ENCODE measurements at places on chromosomes 16 and 17.

- DNase-seq: no peak
- no peaks in the 10 kb centered on the region for H3K27me3 ChIP-seq
- H3K27ac ChIP-seq: no peak overlapping the region
Measured at GRCh38 chr16:87653234-87653633, 50.9 kb downstream of the JPH3 start.

- H3K27me3 ChIP-seq: no peaks in the 10 kb centered on the region
- peaks cover 15% of the 10 kb centered on the region for H3K36me3 ChIP-seq
- no peak for DNase-seq
- peaks cover 18% of the 10 kb centered on the region for H3K4me1 ChIP-seq
- no peak overlapping the region for H3K27ac ChIP-seq
Measured at GRCh38 chr17:43818966-43819365, 14.0 kb downstream of the MPP3 start.

DNA sequence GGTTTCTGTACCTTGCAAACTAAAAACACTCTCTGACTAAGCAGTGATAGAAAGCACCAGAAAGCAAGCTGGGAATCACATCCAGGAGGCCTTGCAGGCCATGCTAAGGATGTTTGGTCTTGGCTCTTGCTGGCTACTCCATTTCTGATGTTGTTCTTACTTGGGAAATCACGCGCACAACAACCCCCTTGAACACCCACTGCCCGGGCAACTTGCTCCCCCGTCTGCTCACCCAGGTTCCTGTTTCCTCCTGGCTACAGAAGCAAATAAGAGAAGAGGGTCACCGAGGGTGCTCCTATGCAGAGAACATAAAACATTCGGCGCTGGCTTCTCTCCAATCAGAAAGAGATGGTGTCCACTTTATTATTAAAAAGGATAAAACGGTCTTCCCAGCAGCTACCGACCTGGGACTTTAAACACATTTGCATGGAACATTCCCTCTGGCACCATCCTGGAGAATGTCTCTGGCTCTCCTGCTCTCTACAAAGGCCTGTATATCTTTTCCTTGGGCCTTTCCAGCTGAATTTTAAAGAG lies 271.2 kb upstream of the RPL38 start:
- no peak overlapping the region for H3K27ac ChIP-seq
- no peaks in the 10 kb centered on the region for H3K27me3 ChIP-seq
- H3K36me3 ChIP-seq: no peaks in the 10 kb centered on the region
- no peak for DNase-seq
- H3K4me3 ChIP-seq: no peak overlapping the region
- no peaks in the 10 kb centered on the region for H3K4me1 ChIP-seq

GRCh38 chr17:80968602-80969029 lies 23.0 kb upstream of the CHMP6 start:
- H3K27ac ChIP-seq: no peak overlapping the region
- H3K4me3 ChIP-seq: no peak overlapping the region
- peak; percentile 58 for DNase-seq
- H3K36me3 ChIP-seq: no peaks in the 10 kb centered on the region

- H3K27me3 ChIP-seq: no peaks in the 10 kb centered on the region
- H3K36me3 ChIP-seq: no peaks in the 10 kb centered on the region
- peak; percentile 78 for DNase-seq
- H3K4me3 ChIP-seq: no peak overlapping the region
- no peaks in the 10 kb centered on the region for H3K4me1 ChIP-seq
- H3K27ac ChIP-seq: no peak overlapping the region
Measured at GRCh38 chr17:68134046-68134637, 98.6 kb downstream of the KPNA2 start.

DNA sequence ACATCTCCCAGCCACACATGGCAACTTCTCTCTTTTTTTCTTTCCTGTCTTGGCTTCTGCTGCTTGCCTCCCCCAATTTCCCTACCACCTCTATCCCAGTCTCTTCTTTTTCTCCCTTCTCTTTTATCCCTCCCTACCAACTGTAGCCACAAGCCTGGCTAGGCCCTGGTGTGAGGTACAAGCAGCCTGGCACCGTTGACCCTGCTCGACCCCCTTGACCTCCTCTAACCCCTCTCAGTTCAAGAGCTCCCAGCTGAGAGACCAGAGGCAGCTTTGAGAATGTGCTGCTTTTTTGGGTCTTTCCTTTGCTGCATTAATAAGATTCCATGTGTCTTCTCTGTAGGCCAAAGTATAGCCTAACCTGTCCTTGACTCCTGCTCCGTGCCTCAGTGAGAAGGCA lies 32.3 kb downstream of the B9D1 start:
- H3K27ac ChIP-seq: no peak overlapping the region
- no peak for DNase-seq
- H3K4me3 ChIP-seq: no peak overlapping the region
- H3K27me3 ChIP-seq: no peaks in the 10 kb centered on the region
- H3K4me1 ChIP-seq: no peaks in the 10 kb centered on the region

GRCh38 chr16:88558457-88559442 lies 11.5 kb upstream of the ZC3H18 start:
- no peaks in the 10 kb centered on the region for H3K27me3 ChIP-seq
- H3K27ac ChIP-seq: no peak overlapping the region
- no peak overlapping the region for H3K4me3 ChIP-seq
- peak; percentile 42 for DNase-seq
- no peaks in the 10 kb centered on the region for H3K36me3 ChIP-seq
- peaks cover 8% of the 10 kb centered on the region for H3K4me1 ChIP-seq

DNA sequence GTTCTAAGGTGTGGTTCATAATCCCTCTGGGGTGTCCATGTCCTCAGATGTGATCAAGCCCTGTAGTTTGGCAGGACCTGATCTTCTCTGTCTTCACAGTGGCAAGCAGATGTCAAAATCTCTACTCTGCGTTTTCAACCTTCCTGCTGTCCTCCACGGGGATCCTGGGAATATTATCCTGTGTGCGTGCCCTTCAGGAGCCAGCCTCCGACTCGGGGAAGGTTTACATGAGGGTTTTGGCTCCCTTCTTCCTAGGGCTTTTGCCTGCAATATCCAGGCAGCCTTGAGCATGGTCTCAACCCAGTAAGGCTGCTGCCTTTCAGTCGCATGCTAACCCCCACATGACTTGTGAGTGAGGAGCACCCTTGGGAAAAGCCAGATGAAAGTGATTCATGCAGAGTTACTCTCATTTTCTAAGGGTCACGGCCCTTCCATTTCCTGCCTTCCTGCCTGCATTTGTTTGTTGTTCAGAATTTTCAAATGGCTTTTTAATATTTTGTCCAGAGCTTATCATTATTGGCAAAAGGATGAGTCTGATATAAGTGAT lies 202.2 kb upstream of the CHMP6 start:
- H3K27ac ChIP-seq: no peak overlapping the region
- H3K27me3 ChIP-seq: no peaks in the 10 kb centered on the region
- no peak for DNase-seq
- H3K4me3 ChIP-seq: no peak overlapping the region
- H3K4me1 ChIP-seq: peaks cover 10% of the 10 kb centered on the region

GRCh38 chr17:57713140-57713539 lies 32.0 kb downstream of the CCDC182 start:
- H3K36me3 ChIP-seq: no peaks in the 10 kb centered on the region
- no peak overlapping the region for H3K27ac ChIP-seq
- no peaks in the 10 kb centered on the region for H3K27me3 ChIP-seq
- no peak overlapping the region for H3K4me3 ChIP-seq

GRCh38 chr17:63943745-63944144 lies 11.6 kb upstream of the CD79B start:
- no peak overlapping the region for H3K27ac ChIP-seq
- H3K36me3 ChIP-seq: no peaks in the 10 kb centered on the region
- DNase-seq: no peak

DNA sequence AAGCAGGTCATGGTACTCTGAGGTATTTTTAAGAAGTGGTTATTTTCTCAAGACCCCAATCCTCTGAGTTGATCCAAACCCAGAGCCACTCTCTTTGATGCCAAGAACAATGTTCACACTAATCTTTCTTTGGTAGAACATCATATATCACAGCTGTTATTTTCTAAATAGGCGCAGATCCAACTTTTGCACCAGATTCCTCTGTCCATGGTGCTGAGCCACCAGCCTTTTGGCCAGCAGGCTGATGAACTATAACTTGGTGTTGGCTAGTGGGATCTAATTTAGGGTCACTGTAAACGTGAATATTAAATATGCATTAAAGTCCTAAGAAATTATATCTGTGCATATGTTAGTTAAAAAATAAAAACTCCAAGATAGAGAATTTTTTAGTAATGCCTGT lies 7.0 kb upstream of the ZKSCAN2 start:
- DNase-seq: no peak
- H3K27me3 ChIP-seq: no peaks in the 10 kb centered on the region
- no peaks in the 10 kb centered on the region for H3K36me3 ChIP-seq
- H3K27ac ChIP-seq: no peak overlapping the region

GRCh38 chr16:67393111-67393787 lies at the start of gene TPPP3:
Gene TPPP3 (minus strand): TSS chr16:67393498. CDS start chr16:67391111, 2,387 bp downstream.
- H3K27me3 ChIP-seq: peaks cover 13% of the 10 kb centered on the region
- H3K4me1 ChIP-seq: peaks cover 47% of the 10 kb centered on the region
- peak; percentile 97 for DNase-seq
- H3K4me3 ChIP-seq: peak within 1 kb of the TSS; percentile 51
- no peaks in the 10 kb centered on the region for H3K36me3 ChIP-seq

GRCh38 chr17:11737313-11737679 lies 139.0 kb downstream of the DNAH9 start:
- H3K27ac ChIP-seq: no peak overlapping the region
- H3K4me3 ChIP-seq: no peak overlapping the region
- no peaks in the 10 kb centered on the region for H3K36me3 ChIP-seq
- no peaks in the 10 kb centered on the region for H3K4me1 ChIP-seq
- DNase-seq: no peak

DNA sequence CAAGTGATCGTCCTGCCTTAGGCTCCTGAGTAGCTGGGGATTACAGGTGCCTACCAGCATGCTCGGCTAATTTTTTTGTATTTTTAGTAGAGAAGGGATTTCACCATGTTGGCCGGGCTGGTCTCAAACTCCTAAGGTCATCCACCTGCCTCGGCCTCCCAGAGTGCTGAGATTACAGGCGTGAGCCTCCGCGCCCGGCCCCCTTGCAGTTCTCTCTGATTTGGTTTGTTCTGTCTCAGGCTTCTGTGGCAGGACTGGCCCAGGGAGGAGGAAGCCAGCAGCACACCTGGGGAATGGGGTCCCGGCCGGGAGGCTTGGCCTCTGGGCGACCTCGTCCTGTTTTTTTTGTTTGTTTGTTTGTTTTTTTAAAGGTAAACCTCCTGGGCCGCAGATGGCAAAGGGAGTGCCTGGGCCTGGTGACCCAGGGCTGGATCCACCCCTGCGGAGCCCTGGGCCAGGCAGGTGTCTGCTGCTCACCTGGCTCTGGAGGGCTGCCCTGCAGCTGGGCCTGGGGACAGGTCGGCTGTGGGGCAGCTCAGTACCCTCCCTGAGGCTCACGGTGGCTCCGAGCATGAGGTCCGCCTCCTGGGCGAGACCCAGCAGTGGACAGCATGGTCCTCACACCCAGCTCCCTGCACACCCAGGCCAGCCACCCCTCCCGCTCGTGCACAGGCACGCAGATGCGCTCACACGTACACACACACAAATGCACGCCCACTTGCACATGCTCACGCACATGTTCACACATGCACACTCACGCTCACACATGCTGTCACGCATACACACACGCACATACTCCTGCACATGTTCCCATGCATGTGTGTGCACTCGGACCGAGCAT lies 3.3 kb upstream of the NUDT16L1 start:
- no peak for DNase-seq
- H3K27me3 ChIP-seq: no peaks in the 10 kb centered on the region
- peaks cover 34% of the 10 kb centered on the region for H3K36me3 ChIP-seq

- H3K36me3 ChIP-seq: no peaks in the 10 kb centered on the region
- H3K27me3 ChIP-seq: no peaks in the 10 kb centered on the region
- no peak for DNase-seq
- H3K27ac ChIP-seq: no peak overlapping the region
- no peaks in the 10 kb centered on the region for H3K4me1 ChIP-seq
Measured at GRCh38 chr17:58121925-58122324, 26.3 kb upstream of the OR4D1 start.

DNA sequence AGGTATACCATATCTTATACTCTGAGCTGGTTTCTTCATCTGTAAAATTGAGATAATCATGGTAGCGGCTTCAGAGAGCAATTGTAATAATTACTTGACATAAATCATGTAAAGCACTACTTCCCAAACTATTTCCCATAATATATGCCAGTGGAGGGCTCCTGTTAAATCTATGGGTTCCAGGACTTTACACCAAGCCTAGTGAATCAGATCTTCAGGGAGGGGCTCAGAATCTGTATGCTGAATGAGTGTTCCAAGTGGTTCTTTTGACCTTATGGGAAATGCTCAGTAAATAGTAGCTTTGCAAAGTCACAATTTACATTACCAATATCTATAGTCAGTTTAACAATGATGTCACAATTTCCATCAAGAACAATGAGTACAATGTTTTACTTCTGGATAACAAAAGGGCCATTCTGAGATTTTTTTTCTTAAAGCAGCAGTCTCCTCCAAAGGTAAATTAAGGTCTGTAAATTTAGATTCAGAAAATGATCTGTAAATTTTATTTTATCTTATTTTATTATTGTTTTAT lies 50.9 kb upstream of the NLK start:
- H3K36me3 ChIP-seq: no peaks in the 10 kb centered on the region
- H3K4me3 ChIP-seq: no peak overlapping the region
- H3K27ac ChIP-seq: no peak overlapping the region
- H3K4me1 ChIP-seq: no peaks in the 10 kb centered on the region
- no peaks in the 10 kb centered on the region for H3K27me3 ChIP-seq
- no peak for DNase-seq

GRCh38 chr16:90047714-90048346 lies 28.6 kb upstream of the DBNDD1 start:
- DNase-seq: peak; percentile 74
- H3K27me3 ChIP-seq: peaks cover 4% of the 10 kb centered on the region
- peak overlapping the region; percentile 55 for H3K4me3 ChIP-seq
- H3K27ac ChIP-seq: no peak overlapping the region
- no peaks in the 10 kb centered on the region for H3K36me3 ChIP-seq

- H3K27me3 ChIP-seq: no peaks in the 10 kb centered on the region
- H3K4me3 ChIP-seq: no peak overlapping the region
- no peaks in the 10 kb centered on the region for H3K36me3 ChIP-seq
- peaks cover 66% of the 10 kb centered on the region for H3K4me1 ChIP-seq
Measured at GRCh38 chr16:68287276-68288251, 23.2 kb downstream of the SLC7A6OS start.

GRCh38 chr16:88790312-88791211 lies 5.5 kb upstream of the PIEZO1 start:
- no peaks in the 10 kb centered on the region for H3K27me3 ChIP-seq
- no peak overlapping the region for H3K4me3 ChIP-seq
- peak overlapping the region; percentile 44 for H3K27ac ChIP-seq
- no peaks in the 10 kb centered on the region for H3K36me3 ChIP-seq
- peaks cover 42% of the 10 kb centered on the region for H3K4me1 ChIP-seq
- peak; percentile 77 for DNase-seq

- DNase-seq: no peak
- H3K27me3 ChIP-seq: no peaks in the 10 kb centered on the region
- peaks cover 13% of the 10 kb centered on the region for H3K36me3 ChIP-seq
- no peak overlapping the region for H3K4me3 ChIP-seq
- no peak overlapping the region for H3K27ac ChIP-seq
- H3K4me1 ChIP-seq: peaks cover 18% of the 10 kb centered on the region
Measured at GRCh38 chr17:42463976-42464400, 5.3 kb downstream of the ATP6V0A1 start.

GRCh38 chr17:50181144-50181543 lies 15.3 kb downstream of the SGCA start:
- no peaks in the 10 kb centered on the region for H3K27me3 ChIP-seq
- H3K27ac ChIP-seq: no peak overlapping the region
